ENCODE measurements at places on chromosomes 3 and 15.
A peak's percentile ranks its signal among the peaks of the same experiment; 100 is the strongest.

DNA sequence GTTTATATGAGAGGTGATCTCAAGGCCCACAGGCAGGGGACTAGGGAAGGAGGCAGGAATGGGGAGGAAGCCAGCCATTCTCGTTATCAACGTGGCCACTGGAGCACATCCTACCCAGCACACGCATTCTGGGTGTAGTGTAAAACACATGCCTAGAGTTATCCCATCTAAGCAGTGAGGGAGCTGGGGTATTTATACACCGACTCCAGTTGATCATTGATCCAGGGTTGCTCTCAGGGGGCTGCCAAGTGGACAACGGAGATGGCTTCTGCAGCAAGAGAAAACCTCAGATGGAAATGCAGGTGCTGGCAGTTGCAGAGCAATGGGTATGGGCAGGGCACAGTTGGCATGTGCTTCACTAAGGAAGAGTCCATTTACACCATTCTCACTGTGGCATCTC, 30.4 kb upstream of the SYNM start:
- no peak for DNase-seq

GRCh38 chr15:43955140-43955539, 128.3 kb downstream of the WDR76 start:
- DNase-seq = no peak

DNA sequence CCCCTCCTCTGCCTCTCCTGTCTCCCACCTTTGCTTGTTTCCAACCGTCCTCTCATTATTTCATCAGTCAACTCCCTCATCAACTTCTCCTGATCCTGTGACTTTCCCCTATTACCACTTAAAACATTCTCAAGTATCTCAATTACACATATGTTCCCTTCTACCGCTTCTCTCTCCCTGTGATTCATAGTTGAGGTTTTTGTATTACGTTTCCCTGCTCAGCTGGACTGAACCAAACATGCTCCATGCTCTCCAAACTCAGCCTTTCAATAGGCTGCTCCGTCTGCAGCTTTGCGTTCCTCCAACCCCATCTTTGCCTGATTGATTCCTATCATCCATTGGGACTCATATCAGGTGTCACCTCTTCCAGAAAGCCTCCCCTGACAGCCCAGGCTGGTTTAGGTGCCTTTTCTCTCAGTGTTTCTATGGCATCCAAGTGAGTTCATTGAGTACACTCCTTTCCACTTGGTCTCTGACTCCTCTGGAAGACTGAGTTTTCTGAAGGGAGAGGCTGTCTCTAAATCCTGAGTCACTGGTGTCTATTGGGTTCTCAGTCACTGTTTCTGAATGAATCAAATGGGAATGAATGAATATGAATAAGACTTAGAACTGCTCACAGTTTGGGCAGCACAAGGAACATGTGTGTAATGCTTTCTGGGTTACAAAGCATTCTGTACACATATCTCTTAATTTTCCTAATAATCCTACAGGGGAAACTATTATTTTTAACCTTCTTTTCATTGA, 56.4 kb downstream of the PLD1 start:
- DNase-seq = no peak

DNA sequence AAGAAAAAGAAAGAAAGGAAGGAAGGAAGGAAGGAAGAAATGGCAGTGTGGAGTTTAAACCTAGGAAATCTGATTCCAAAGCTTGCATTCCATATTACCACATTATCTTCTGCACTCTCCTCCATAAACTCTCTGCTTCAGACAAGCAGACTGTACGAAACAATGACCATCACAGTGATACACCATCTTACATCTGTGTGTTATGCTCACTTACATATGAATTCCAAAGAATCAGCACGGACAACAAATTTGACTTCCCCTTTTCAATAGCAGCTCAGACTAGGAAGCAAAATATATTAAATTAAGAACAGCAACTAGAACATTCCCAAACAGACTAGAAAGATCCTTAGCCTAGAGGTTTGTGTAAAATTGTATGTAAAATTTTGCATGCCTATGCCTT, 18.0 kb upstream of the PPM1L start:
- no peak for DNase-seq

GRCh38 chr3:13414040-13414729, 5.9 kb downstream of the NUP210 start:
- DNase-seq = peak; percentile 49

- DNase-seq = no peak
Observed at GRCh38 chr3:193693774-193694173, 100.8 kb downstream of the OPA1 start.

DNA sequence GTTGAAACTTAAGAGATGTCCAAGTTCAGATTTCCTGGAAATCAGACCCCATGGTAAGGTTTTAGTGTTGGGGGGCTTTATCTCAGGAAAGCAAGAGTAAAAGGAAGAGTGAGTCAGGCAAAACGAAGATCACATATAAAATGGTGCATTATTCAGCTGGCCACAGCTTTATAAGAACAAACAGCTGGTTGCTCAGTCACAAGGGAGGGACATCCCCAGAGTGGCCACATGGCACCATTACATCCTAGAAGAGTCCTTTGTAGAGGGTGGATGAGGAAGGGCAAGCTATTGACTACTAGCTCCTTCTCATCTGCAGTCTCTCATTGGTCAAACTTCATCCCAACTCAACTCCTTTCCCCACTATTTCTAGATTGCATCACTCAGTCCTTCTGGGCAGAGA, 68.3 kb upstream of the COL8A1 start:
- DNase-seq = no peak

GRCh38 chr3:160950542-160950941, 154.6 kb downstream of the B3GALNT1 start:
- no peak for DNase-seq

DNA sequence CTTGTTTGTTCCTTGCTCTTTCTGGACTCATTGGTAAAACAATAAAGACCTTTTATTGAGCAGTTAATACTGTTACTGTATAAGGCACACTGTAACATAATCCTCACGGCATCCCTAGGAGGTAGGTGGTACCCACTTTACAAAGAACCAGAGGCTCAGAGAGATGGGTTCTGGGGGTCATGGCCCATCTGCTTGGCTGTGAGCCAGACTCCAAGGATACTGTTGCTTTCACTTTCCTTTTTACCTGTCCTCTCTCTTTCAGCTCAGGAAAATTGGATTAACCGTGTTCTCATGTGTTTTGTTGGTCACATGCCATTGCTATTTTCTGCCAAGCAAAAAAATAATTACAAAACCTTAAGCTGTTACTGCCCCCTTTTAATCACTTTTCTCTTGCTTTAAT, 34.8 kb upstream of the FILIP1L start:
- DNase-seq = peak; percentile 5

DNA sequence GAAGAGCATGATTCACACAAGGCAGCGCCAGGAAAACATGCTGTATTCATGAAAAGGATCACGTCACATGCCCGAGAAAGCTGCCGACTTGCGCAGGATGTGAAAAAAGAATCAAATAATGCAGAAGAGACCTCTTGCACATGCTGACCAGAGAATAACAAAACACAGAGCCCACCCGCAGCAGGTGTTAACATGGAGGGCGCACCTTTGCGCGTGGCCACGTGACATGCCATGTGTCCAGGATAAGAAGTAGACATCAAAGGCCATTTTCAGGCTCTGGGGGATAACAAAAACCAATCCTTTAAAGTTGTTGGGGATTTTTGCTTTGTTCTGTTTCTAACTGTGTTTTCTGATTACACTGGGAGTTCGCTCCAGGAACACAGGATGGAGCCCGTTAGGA, 1332.8 kb downstream of the ZPLD1 start:
- DNase-seq = no peak

DNA sequence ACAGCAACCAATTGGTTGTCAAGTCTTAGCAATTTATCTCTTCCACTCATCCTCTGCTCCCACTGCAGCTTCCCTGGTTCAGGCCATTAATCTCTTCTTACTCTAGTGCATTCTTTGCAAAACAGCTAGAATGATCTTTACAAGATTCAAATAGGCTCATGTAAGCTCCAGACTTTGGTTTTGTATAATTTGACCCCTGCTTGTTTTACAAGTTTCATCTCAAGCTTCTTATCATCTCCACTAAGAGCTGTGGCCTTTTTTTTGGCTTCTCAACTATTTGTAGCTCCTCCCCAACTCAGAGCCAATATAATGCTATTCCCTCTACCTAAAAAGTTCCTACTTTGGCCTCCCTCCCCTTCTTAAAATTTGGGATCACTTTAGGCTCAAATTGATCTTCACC, 121.8 kb downstream of the GOLIM4 start:
- DNase-seq = no peak

GRCh38 chr3:148962513-148962912, 28.8 kb upstream of the GYG1 start:
- no peak for DNase-seq
